Mononuclear cell (primary cell): ENCODE measurements at places on chromosomes 4 and X. TPM values are rescaled to one million over a fixed set of nuclear protein-coding genes. Genes with fewer than 3 reads are reported as not detected.

The CFAP299 gene
- 0.10 TPM for total RNA-seq

The NEUROG2 gene
- total RNA-seq = not detected

The SPANXA1 gene
- total RNA-seq = not detected

The TMPRSS11E gene
- total RNA-seq = 0.42 TPM

The CT45A1 gene
- total RNA-seq = not detected

The HHIP gene
- total RNA-seq = not detected
